ENCODE measurements at places on chromosomes 5 and 9.

DNA sequence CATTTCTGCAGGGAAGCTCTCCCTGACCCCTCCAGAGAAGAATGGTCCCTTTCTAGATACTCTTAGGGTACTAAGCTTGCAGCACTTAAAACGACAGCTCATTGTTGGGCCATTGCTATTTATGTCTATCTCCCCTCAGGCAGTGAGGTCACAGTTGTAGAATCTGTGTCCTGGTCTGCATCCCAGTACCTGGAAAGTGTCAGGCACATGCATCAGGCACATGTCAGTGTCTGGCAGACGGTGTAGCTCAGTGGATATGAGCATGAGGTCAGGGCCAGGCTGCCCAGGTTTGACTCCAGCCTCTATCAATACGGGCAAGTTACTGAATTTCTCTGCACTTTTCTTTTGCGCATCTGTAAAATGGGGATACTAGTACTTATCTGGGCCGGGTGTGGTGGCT, 22.2 kb upstream of the EEIG1 start:
- DNase-seq: no peak

DNA sequence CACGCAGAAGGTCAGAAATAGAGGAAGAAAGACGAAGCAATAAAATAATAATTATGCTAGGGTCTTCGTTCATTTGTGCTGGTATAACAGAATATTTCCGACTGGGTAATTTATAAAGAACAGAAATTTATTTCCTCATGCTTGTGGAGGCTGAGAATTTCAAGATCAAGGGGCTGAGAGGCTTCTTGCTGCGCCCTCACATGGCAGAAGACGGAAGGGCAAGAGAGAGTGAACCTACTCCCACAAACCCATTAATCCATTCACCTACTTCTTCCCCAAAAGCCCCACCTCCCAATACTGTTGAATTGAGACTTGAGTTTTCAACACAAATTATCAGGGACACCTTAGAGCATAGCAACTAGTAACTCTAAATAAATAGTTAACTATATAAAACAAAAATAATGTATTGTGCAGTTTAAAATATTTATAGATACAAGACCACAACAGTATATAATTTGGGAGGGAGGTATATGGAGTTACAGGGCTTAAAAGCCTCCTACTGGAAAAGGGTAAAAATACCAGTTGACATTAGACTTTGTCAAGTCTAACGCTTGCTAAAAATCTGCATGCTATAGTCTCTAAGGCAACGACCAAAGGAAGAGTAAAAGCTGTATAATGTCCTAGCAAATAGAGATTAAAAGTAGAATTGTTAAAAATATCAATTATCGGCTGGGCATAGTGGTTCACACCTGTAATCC, 40.3 kb upstream of the NAA35 start:
- DNase-seq: no peak

DNA sequence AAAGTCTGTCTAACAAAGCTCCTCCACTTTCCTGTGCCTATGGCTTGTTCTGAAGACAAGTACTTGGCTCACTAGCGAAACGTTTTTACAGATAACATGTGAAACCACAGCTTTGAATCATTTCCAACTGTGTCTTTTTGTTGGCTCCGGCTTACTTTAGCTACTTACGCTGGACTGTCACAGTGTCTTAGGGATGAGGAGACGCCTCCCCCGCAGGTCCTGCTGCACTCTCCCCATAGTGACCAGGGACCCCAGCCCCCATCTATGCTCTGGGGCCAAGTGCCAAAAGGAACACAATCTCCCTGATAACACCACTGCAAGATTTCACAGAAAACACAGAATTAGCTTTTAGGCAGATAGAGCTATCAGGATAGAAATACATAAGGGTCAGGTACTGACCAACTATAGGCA, 219.1 kb downstream of the ADAMTS6 start:
- peak; percentile 85 for DNase-seq

- peak; percentile 9 for DNase-seq
Observed at GRCh38 chr5:55570570-55570969, 35.8 kb upstream of the PLPP1 start.

- no peak for DNase-seq
Observed at GRCh38 chr5:73815631-73816030, 189.6 kb downstream of the ARHGEF28 start.

DNA sequence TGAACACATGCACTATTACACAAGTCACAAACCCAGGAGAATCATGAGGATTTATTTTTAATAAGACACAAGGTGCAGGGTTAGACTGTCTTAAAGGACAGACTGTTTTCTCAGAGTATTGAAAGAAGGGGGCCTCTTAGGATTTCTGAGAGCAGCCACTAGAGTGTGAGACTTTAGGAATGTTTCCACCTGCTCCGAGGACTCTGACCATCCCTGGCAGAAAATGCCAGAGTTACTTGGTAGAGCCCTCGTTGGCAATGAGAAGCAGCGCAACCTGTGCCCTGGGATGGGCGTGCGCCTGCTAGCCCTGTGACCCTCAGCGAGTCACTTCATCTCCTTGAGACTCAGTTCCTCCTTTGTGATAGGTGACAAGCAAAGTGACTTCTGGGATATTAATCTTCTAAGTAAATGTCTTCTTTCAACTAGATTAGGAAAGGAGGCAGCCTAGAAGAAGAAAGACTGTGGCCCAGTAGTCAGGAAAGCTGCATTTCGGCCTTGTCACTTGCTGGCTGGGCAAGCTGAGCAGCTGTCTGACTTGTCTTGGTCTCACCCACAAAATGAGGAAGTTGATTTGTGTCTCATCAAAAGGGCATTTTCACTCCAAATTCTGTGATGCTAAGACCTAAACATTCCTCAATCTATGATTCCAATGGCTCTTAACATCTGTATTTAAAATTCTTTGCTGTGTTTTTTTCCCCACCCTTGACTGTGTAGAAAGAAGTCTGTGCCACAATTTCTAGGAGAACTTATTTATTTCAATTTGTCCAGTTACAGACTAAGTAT, 60.5 kb downstream of the PTCD2 start:
- no peak for DNase-seq

GRCh38 chr5:625516-625915, 13.4 kb downstream of the CEP72 start:
- no peak for DNase-seq

DNA sequence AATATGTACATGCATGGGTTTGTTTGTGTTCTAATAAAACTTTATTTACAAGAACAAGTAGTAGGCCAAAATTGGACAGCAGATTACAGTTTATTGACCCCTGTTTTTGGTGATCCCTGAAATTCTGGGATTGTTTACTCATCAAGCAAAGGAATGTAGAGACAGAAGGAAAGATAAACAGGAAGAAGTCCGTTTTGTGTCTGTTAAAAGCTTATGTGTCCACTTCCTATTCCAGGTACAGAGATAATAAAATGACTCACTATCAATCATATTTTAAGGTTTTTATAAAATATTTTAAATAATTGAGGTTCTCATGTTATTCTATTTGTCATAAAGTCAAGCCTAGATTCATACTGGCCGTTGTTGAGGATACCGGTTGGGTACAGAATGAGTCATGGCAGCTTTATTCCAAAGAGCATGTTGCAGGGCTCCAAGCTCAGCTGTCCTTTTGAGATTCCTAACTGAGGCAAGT, 214.9 kb upstream of the DAB2 start:
- DNase-seq: no peak

GRCh38 chr5:124746916-124747790, 714 bp upstream of the ZNF608 start:
- DNase-seq: peak; percentile 98

DNA sequence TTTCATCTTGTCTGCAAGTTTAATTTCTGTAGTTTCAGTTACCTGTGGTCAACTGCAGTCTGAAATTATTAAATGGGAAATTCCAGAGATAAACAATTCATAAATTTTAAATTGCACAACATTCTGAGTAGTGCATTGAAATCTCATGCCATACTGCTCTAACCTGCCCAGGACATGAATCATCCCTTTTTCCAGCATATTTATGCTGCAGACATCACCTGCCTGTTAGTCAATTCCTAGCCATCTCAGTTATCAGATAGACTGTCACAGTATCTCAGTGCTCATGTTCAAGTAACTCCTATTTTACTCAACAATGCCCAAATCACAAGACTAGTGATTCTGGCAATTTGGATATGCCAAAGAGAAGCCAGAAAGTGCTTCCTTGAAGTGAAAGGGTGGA, 223.0 kb upstream of the GRIA1 start:
- no peak for DNase-seq

- peak; percentile 59 for DNase-seq
Observed at GRCh38 chr5:16894236-16895057, 41.6 kb downstream of the MYO10 start.

GRCh38 chr5:62305358-62305714, 670 bp upstream of the KIF2A start:
- no peak for DNase-seq

GRCh38 chr9:1254071-1254470, 203.9 kb downstream of the DMRT2 start:
- DNase-seq: no peak

DNA sequence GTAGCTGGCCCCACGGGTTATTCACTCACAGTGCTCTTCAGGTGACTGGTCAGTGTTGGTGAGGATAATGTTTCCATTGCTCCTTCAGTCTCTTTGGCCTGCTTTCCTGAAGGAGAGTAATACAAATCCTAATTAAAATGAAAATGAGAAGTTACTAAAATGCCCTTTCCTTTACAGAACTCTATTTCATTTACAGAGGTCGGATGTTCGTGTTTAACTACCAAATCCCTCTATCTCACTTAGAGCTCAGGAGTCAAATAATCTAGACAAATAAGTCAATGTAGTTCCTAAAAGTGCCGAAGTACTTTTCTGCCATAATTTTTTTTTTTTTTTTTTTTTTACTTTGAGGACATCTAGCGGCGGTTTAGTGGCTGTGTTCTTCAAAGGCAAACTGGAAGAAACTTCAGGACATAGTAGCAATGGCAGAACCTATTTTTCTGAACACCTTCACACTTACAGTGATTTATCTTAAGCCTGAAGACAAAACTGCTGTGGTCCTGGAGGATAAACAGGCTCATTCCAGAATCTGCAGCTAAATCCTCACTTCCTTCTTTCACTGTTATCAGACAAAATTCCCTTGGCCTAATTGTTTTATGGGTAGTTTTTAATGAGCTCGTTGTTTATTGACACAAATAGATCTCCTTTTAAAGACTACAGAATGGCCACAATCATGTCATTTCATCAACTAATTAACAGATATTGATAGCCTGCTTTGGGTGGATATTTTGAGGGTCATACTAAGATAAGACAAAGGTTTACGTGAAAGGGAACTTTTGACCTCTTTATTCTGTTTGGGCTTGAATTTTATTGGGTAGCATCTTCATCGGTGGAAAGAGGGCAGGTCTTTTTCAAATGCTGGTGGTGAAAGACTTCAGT, 207.6 kb upstream of the DMRTA1 start:
- DNase-seq: peak; percentile 51

DNA sequence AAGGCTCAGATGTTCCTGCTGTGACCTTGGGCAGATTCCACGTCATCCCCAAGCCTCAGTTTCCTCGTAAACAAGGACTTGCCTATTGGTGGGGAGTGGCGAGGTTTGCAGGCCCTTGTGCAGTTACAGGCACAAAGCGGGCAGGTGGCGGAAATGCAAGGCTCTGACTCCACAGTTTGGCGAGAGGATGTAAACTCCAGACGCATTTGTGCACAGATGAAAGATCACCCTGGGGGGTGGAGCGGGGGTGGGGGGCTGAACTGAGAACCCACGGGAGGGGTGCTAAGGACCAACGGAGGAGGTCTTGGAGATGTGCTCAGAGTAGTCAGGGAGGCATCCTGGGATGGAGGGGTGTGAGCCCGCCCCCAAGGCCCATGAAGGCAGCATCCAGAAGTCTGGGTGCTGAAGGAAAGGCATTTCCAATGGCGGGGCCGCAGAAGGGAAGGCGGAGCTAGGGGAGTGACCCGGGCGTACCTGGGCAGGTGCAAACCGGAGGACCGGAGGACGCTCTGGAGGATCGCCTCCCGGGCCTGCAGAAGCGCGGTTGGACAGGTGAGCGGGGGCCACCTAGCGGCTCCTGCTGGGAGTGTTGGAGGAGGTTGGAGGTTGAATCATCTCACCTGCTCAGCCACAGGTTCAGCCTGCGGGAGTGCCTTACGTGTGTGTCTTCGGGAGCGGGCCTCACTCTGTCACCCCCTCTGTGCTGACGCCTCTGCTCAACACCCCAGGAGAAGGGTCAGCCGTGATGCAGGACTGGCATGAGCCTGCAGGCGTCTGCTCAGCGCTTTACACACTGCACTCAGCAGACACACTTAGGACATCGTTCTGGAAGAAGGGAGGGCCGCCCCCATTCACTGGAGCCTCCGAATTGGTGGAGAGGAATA, 1.9 kb upstream of the FIBCD1 start:
- DNase-seq: peak; percentile 78

DNA sequence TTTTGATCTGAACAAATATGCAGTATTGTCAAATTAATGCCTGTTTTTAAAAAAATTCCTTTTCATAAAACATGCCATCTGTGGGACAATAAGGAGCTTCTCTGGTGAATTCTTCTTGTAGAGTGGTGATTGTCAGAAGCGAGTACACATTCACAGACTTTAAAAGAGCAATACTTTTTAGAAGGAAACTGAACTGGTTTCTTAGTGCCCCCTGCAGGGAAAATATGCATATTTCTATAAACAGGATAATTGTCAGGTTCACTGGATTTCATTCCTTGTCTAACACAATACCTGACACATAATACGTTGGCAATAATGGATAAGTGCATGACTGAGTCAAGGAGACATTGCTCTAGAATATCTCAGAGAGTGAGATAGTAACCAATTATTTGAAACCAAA, 133.7 kb downstream of the KIF4B start:
- no peak for DNase-seq

DNA sequence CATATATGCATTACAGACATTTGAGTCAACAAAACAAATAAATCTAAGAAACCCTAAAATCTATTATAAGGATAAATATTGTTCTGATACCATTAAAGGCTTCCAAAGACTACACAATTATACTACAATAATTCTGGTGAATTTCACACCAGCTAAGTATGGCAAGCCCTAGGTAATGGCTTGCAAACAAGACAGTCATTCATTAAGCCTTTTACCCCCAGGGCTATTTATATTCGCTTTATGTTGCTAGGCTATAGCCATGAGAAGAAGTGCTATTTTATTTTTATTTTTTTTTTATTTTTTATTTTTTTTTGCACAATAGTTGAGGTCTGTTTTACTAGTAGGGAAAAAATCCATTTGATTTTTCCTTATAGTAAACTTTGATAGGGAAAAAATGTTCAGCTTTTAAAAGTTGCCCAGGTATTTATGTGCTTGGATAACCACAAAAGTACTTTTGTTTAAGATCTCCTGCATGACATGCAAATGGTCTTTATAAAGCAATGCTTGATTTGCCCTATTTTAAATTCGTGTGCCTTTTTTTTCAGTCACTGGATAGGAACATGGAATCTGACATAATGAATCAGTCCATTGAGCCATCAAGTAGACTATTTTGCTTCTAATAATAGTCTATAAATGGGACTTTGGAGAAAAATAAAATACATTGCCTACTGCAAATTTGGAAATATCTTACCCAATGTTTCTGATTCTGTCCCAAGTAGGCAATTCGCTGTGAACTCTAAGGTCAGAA, 946.3 kb upstream of the COX7C start:
- peak; percentile 80 for DNase-seq

GRCh38 chr5:27140831-27141230, 102.4 kb upstream of the CDH9 start:
- DNase-seq: no peak

GRCh38 chr9:129832982-129833381, 2.1 kb downstream of the C9orf78 start:
- no peak for DNase-seq

All from eye (tissue), 1 donor.